ENCODE measurements at places on chromosomes 2 and 18. TPM values are rescaled to one million over a fixed set of nuclear protein-coding genes. Genes with fewer than 3 reads are reported as not detected.
A peak's percentile ranks its signal among the peaks of the same experiment; 100 is the strongest.

The ABCG5 gene
- not detected for polyA plus RNA-seq

The RMDN2 gene
- polyA plus RNA-seq: 7.3 TPM

The RSAD2 gene
- polyA plus RNA-seq: 0.35 TPM

The EN1 gene
- not detected for polyA plus RNA-seq

DNA sequence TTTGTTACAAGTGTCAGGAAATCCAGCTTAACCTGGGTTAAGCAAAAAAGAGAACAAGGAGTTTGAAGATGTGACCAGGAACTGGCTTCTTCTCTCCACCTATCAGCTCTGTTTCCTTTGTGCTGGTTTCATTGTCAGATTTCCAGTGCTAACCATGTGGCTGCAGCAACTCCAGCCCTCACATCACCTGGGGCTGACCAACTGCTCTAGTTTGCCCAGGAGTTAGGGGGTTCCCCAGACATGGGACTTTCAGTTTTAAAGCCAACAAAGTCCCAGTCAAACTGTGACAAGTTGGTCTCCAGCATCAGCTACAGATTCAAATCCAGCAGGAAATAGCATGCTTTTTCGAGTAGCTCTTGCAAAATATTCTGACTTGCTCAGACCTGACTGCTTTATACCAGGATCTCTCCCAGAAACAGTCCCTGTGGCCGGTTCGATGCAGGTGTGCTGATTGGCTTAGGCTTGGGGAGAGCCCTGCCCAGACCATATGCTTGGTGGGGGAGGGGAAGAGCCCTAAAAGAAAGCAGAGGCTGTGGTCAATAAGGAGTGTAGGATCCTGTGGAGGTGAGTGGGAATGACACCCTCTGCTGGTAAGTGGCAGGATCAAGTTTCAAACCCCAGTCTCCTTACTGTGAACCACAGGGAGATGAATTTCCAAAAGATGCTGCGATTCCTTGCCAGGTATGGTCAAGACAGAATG is 49.5 kb downstream of the KCNE4 start:
- DNase-seq: peak; percentile 42
- no peak overlapping the region for H3K4me3 ChIP-seq
- peak overlapping the region; percentile 72 for H3K27ac ChIP-seq
- H3K36me3 ChIP-seq: no peaks in the 10 kb centered on the region

GRCh38 chr2:38376346-38377049 is 575 bp downstream of the ATL2 start:
- H3K27me3 ChIP-seq: no peaks in the 10 kb centered on the region
- peak overlapping the region; percentile 94 for H3K27ac ChIP-seq
- peak; percentile 95 for DNase-seq
- peaks cover 16% of the 10 kb centered on the region for H3K4me1 ChIP-seq
- H3K36me3 ChIP-seq: no peaks in the 10 kb centered on the region

GRCh38 chr18:8833480-8833879 is 128.1 kb downstream of the MTCL1 start:
- H3K4me1 ChIP-seq: no peaks in the 10 kb centered on the region
- H3K4me3 ChIP-seq: no peak overlapping the region
- H3K36me3 ChIP-seq: peaks cover 11% of the 10 kb centered on the region
- no peaks in the 10 kb centered on the region for H3K27me3 ChIP-seq

DNA sequence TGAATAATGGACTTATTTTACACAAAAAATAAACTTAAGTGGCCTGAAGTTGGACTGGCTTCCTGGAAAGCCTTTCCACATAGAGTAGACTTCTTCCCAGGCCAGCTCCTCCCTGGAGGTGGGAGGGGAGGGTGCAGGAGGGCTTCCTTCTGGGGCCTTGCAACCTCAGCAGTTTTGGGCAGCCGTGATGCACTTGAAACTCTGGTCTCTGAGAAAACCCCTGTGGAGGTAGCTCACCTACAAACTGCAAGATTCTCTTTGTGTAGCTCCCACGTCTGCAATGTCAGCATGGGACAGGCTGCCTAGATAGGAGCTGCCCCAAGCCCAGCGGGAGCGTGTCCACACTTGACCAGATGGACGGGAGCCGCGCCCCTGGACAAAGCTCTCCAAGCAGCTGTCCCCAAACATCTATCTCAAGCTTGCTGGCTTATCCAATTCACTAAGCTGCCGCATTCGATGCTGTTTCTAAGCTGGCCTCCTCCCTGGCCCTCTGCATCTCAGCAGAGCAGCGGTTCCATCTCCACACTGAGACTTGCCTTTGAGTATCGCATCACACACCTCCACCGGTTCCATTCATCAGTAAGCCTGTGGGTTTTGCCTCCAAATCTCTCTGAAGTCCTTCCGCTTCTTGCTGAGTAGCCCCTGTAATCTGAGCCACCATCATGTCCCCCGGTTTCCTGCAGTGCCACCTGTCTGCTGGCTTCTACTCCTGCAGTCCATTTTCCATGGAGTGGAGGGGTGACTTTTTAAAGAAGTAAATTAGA is 1.6 kb upstream of the LPIN1 start:
- H3K27ac ChIP-seq: peak overlapping the region; percentile 60
- H3K4me3 ChIP-seq: peak overlapping the region; percentile 30
- H3K4me1 ChIP-seq: peaks cover 20% of the 10 kb centered on the region
- H3K36me3 ChIP-seq: no peaks in the 10 kb centered on the region
- peak; percentile 71 for DNase-seq

DNA sequence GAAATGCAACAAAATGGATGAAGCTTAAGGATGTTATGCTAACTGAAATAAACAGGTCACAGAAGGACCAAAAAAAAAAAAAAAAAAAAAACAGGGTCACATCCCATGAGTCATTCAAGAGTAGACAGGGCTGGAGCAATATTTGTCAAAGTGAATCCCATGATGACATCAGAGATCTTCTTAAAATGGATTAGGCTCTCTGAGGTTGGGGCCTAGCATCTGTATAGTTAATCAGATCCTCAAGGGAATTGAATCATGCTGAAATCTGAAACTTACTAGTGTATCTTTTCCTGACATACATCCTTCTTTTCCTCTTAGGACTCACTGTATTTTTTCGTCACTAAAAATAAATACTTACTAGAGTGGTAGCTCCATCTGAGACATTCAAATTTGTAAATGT is 380.6 kb upstream of the NXPH2 start:
- DNase-seq: no peak
- no peaks in the 10 kb centered on the region for H3K36me3 ChIP-seq
- H3K27me3 ChIP-seq: no peaks in the 10 kb centered on the region
- H3K27ac ChIP-seq: no peak overlapping the region
- H3K4me1 ChIP-seq: no peaks in the 10 kb centered on the region
- H3K4me3 ChIP-seq: no peak overlapping the region

DNA sequence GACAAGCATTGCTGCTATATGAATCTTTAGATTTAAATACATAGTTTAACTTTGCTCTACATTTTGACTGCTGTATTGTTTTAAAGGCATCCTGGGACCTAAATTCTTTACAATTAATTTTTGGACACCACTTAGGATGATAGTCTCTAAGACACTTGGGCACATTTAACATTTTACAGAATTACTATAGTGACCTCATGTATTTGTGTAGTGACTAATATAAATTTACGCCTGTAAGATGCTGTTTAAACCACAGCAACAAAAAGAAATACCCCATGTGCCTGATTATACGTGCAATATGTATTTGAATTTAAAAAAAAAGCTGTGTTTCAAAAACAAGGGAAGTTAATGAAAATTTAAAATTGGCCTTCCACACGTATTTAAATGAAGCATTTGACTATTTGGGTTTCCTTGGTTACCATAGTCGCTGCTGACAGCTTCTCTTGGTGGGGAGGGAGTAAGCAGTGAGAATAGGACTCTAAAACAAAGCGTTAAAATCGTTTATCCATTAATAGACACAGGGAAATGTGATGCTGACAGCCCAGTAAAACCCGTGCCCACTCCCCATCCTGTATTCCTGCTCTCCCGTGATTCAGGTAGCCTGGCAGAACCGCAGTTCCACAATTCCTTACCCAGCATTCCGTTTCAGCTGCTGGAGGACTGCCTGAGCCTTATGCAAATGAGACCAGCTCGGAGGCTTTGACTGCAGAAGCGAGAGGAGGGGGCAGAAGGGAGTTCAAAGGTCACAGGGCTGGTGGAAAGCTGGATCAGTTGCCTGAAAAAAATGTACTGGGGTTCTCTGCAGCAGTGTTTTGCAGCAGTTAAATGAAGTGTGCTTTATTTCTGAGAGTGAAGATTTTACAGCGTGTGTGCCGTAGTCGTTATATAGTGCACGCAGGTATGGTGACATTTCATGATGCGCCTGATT is 104.3 kb downstream of the CSRNP3 start:
- peak overlapping the region; percentile 95 for H3K27ac ChIP-seq
- H3K27me3 ChIP-seq: no peaks in the 10 kb centered on the region
- H3K36me3 ChIP-seq: no peaks in the 10 kb centered on the region
- H3K4me1 ChIP-seq: peaks cover 12% of the 10 kb centered on the region

GRCh38 chr2:202941771-202942170 is 29.7 kb downstream of the CARF start:
- no peak overlapping the region for H3K4me3 ChIP-seq
- peaks cover 25% of the 10 kb centered on the region for H3K36me3 ChIP-seq

- DNase-seq: no peak
- peaks cover 50% of the 10 kb centered on the region for H3K4me1 ChIP-seq
- H3K36me3 ChIP-seq: peaks cover 15% of the 10 kb centered on the region
- H3K27me3 ChIP-seq: no peaks in the 10 kb centered on the region
- H3K4me3 ChIP-seq: no peak overlapping the region
Measured at GRCh38 chr2:160352500-160352899, 141.1 kb downstream of the RBMS1 start.

GRCh38 chr2:21011453-21011852 is 32.4 kb downstream of the APOB start:
- no peaks in the 10 kb centered on the region for H3K27me3 ChIP-seq
- peaks cover 5% of the 10 kb centered on the region for H3K4me1 ChIP-seq
- H3K27ac ChIP-seq: no peak overlapping the region
- no peak overlapping the region for H3K4me3 ChIP-seq
- no peaks in the 10 kb centered on the region for H3K36me3 ChIP-seq

DNA sequence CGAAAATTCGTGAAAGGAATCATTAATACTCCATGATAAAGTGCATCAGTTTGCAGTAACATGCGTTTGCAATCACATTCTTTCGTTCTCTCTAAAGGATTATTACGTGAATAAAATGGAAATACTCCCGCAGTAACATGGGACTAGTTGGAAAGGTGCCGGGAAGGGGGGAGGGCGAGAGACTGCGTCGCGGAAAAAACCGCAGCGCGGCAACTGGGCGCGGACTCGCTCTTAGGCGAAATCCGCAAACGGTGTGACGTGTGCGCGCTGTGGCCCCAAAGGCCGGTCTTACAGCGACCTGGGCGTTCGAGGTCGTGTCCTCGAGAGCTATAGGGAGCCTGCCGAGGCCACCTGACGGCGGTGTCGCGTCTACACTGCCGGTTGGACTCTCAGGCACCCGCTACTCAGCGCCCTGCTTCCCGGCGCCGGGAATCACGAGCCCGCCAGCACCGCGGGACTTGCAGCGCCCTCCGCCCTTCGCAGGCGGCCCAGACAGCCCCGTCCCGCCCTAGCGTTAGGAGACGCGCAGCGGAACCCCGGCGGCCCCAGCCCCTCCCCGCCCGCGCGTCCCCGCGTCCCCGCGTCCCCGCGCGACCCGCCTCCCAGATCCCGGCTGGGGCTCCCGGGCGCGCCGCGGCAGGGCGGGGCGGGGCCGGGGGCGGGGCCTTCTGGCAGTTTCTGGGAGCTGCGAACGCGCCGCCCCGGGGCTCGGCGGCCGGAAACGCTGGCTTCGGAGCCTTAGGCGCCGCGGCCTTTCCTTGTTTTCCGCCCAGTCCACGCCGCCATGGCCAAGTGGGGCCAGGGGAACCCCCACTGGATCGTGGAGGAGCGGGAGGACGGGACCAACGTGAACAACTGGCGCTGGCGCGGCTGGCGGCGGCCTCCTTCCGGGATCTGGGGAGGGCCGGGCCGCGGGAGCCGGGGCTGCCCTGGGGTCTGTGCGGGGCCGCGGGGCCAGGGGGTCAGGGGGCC is 15.1 kb downstream of the C2orf74 start:
- peaks cover 47% of the 10 kb centered on the region for H3K4me1 ChIP-seq
- H3K27me3 ChIP-seq: no peaks in the 10 kb centered on the region
- peak overlapping the region; percentile 63 for H3K4me3 ChIP-seq
- H3K36me3 ChIP-seq: peaks cover 9% of the 10 kb centered on the region
- DNase-seq: peak; percentile 100
- peak overlapping the region; percentile 86 for H3K27ac ChIP-seq
